ENCODE measurements at places on chromosomes 6 and 20.
A peak's percentile ranks its signal among the peaks of the same experiment; 100 is the strongest.

DNA sequence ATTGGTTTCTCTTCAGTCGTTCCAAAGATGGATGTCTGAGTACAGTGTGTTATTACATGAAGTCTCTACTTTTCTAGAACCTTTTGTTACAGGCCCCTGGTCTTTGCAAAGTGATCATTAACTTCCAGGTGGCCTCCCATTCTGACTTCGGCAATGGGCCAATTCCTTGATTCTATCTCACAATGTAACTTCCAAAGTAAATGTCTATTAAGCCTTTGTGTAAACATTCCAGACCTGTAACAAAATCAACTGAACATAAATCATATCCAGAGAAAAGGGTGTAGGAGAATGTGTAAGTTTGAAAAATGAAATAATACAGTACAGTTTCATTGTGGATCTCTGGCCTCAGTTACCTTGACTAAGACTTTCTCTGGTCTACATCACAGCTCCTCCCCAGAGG, 187.8 kb upstream of the JAG1 start:
- no peak for DNase-seq

DNA sequence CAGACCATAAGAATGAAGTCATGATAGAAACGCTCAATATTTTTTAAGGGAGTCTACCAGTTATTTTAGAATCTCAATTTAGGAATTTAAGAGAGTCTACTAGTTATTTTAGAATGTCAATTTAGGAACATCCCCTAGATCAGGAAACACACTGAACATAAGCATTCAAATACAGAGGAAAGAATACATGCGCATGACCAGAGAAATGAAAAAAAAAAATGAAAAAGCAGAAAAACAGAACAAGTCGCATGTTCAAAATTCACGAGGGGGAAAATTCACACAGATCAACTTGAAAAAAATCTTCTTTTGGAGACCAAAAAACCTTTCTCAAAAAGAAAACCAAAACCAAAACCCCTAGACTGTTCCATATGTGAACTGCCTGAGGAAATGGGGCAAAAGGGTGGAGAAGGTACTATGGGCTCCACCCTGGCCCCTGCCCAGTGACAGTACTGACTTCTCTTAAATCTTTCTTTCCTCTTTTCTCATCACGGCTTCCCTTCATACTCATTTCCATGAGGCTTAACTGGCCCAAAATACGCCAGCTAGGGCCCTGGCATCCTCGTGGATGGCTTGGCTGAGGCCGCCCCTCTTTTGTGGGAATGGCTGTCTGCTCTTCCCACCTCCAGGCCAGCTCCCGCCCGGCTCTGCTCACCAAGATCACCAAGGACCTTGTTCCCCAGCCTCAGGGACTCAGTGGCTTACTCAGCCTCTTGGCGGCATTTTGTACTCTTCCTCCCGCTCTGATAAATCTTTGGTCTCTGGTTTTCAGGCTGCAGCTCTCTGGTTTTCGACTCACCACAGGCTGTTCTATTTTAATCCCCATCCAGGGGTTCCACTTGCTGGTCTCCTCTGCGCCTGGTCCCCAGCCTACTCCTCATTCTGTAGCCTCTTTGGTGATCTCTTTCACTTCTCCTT, 11.2 kb downstream of the ZBTB2 start:
- DNase-seq: no peak

- DNase-seq: no peak
Observed at GRCh38 chr6:111846492-111847409, 26.5 kb downstream of the FYN start.

GRCh38 chr6:46888031-46888430, 33.7 kb downstream of the ADGRF5 start:
- DNase-seq: peak; percentile 4

GRCh38 chr6:164085091-164086075, 670.9 kb downstream of the QKI start:
- DNase-seq: no peak

- no peak for DNase-seq
Observed at GRCh38 chr20:3400260-3401155, 7.0 kb downstream of the DNAAF9 start.

GRCh38 chr6:42704937-42705374, 17.4 kb downstream of the PRPH2 start:
- no peak for DNase-seq

DNA sequence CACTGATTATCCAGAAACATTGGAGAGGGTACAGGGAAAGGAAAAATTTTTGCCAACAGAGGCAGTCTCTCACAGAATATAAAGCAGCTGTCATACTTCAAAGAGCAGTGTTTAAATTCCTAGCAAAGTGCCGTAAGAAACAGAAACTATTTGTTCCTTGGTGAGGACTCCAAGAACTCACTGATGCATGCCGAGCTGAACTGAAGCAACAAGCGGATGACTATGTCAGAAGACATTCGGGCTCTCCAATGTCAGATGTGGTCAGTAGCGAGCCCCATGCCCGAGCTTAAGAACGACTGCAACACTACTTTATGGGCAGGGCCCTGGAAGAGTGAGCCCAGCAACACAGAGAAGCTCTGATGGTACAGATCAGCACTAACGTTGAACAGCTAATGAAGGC, 54.7 kb downstream of the OR2B6 start:
- no peak for DNase-seq

GRCh38 chr6:3489961-3490624, 33.2 kb upstream of the SLC22A23 start:
- no peak for DNase-seq

DNA sequence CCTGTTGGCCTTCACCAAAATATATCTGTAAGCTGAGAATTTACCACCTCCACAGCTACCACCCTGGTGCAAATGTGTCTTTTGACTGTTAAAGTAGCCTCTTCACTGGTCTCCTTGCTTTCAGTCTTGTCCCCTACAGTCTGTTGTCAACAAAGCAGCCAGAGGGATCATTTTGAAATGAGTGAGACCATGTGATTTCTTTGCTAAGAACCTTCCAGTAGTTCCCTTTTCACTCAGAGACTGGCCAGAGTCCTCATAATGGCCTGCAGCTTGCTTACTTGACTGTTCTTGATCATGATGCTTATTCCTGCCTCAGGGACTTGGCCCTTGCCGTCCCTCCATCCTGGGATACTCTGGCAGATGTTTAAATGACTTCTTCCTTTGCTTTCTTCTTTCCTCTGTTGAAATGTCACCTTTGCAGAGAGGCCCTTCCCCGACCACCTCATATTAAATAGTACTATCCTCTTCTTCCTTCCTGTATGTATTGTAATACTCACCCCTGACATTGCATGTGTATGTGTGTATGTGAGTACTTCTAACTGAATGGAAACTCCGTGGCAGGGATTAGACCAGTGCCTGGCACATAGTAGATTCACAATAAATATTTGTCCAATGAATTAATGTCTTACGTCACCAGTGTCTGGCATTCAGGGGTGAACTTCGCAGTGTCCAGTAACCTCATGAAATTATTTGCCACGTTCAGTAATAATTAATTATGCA, 5.0 kb downstream of the MANBAL start:
- DNase-seq: peak; percentile 39

GRCh38 chr6:166629628-166630027, 2.6 kb upstream of the RPS6KA2 start:
- no peak for DNase-seq

- DNase-seq: no peak
Observed at GRCh38 chr6:11931296-11932035, 80.6 kb upstream of the HIVEP1 start.

DNA sequence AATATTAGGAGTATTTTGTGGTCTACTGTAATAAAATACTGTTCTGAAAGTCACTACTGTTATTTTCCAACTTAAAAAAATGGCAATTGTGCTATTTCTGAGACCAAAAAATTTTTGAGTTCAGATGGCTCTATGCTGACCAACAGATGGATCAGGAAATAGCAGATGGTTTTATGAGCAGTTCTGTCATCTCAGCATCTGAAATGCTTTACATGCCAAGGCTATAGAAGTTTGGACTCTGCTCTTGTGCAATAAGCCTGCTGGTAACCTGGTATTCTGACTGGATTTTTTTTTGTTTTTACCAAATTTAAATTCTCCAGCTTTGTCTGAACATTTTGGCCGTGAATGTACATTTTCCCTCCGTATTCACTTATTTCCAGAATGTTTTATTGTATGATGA, 1127.5 kb downstream of the GRIK2 start:
- no peak for DNase-seq

GRCh38 chr6:87066449-87067333, 28.2 kb downstream of the CGA start:
- peak; percentile 43 for DNase-seq

- DNase-seq: no peak
Observed at GRCh38 chr20:23652371-23652770, 14.6 kb upstream of the CST3 start.

DNA sequence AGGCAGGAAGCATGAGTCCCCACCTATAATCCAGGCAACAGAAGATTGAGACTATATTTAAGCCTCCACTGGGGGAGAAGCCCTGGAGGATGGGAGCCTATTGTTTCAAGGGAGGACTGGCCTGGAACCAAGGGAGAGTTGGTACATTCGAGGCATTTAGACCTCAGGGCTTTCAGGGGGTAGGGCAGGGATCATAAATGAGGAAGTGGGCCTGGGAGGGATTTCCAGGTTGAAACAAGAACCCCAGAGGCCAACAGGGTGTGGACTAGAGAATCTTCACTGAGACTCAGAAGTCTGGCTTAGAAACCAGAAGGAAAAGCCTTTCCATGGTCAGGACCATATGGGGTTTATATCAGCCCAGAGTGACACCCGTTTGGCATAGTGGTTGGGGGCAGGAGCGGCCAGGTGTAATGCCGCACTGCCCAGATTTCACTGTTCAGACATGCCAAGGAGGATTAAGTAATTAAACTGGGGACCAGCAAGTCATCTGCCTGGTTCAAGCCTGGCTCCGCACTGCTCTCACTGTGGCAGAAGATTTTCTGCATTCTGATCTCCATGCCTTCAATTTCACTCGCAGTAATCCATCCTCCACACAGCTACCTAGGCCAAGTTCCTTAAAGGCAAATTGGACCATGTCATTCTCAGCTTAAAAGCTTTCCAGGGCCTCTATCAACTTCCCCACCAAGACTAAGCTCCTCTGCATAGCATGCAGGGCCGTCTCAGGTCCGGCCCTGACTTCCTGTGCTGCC, 17.8 kb downstream of the LRFN2 start:
- DNase-seq: no peak

- DNase-seq: no peak
Observed at GRCh38 chr6:11439017-11439420, 98.5 kb upstream of the TMEM170B start.

DNA sequence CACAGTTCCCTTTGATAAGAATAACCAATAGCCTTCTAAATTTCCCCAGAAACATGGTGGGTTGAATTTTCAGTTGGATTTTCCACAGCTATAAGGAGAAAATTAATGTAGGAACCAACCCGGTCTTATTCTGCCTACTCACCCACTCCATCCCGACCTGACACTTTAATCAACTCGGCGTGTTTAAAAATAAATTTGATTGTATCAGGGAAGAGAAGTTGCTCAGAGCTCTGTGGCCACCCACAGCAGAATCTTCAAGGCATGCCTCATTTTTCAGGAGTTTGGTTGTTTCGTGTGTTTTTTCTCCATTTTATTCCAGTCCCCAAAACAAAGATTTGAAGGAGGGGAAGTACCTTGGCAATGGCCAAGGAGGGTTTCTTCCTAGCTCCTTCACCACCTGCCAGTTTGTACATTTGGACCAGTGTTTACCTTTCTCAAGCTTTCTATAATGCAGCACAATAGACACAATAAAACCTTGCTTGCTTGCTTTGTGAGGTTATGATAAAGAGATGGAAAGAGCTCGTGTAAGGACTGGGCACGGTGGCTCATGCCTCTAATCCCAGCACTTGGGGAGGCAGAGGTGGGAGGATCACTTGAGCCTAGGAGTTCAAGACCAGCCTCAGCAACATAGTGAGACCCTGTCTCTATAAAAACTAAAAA, 297.2 kb upstream of the JARID2 start:
- no peak for DNase-seq

GRCh38 chr6:24931718-24932691, 3.8 kb downstream of the RIPOR2 start:
- no peak for DNase-seq

DNA sequence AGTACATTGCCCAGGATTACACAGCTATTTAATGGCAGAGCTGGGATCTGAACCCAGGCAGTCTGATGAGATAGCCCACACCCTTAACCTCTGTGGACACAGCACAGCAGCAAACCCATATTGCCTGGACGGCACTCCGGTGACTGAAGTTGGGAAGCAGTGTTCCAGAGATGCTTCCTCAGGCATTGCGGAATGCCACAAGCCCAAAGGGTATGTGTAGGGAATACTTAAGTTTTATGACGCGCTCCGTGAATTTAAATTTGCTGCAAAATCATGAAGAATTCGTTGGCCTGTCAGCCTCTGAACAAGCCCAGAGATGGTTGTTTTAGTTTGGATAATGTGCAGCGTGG, 46.4 kb downstream of the PSMG4 start:
- no peak for DNase-seq

All from NCI-H460 (cell line).